ENCODE measurements at places on chromosomes 16 and 17.

- DNase-seq, result no peak
Observed at GRCh38 chr16:2214719-2214968, at the start of gene PGP. Gene PGP, minus strand, starts transcription at chr16:2214840. Its CDS starts 63 bp downstream, at chr16:2214777.

GRCh38 chr17:8176197-8176940 is at the start of gene TMEM107:
Gene TMEM107, minus strand, starts transcription at chr17:8176380. Its CDS starts 94 bp downstream, at chr17:8176286.
- peak; percentile 83 for DNase-seq

GRCh38 chr16:89599902-89600301 is 13.5 kb upstream of the DPEP1 start:
- no peak for DNase-seq

GRCh38 chr17:17191346-17191792 is 14.8 kb downstream of the PLD6 start:
- DNase-seq, result no peak

- no peak for DNase-seq
Observed at GRCh38 chr16:72969146-72969545, 78.8 kb downstream of the ZFHX3 start.

GRCh38 chr16:305916-306626 is 23.1 kb downstream of the PDIA2 start:
- no peak for DNase-seq

- DNase-seq, result no peak
Observed at GRCh38 chr17:39194089-39194984, 3.1 kb downstream of the CACNB1 start.

GRCh38 chr16:75081179-75081859 is 35.3 kb downstream of the LDHD start:
- DNase-seq, result no peak

- DNase-seq, result no peak
Observed at GRCh38 chr16:53529513-53529912, 26.5 kb upstream of the AKTIP start.

- DNase-seq, result peak; percentile 88
Observed at GRCh38 chr16:3022208-3022683, 1.5 kb downstream of the HCFC1R1 start.

DNA sequence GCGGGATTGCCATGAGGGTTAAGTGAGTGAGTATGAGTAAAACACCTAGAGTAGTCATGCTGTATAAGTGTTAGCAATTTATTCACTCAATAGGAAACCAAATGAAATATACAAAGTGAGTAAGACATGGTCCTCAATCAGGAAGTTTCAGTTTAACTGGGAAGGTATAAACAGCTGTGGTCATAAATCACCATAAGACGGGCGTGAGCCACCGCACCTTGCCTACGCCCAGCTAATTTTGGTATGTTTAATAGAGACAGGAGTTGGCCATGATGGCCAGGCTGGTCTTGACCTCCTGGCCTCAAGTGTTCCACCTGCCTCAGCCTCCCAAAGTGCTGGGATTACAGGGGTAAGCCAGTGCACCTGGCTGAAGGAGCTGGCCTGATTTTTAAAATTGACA is 27.0 kb downstream of the RNF135 start:
- no peak for DNase-seq

GRCh38 chr16:73268366-73268993 is 220.6 kb upstream of the ZFHX3 start:
- no peak for DNase-seq

DNA sequence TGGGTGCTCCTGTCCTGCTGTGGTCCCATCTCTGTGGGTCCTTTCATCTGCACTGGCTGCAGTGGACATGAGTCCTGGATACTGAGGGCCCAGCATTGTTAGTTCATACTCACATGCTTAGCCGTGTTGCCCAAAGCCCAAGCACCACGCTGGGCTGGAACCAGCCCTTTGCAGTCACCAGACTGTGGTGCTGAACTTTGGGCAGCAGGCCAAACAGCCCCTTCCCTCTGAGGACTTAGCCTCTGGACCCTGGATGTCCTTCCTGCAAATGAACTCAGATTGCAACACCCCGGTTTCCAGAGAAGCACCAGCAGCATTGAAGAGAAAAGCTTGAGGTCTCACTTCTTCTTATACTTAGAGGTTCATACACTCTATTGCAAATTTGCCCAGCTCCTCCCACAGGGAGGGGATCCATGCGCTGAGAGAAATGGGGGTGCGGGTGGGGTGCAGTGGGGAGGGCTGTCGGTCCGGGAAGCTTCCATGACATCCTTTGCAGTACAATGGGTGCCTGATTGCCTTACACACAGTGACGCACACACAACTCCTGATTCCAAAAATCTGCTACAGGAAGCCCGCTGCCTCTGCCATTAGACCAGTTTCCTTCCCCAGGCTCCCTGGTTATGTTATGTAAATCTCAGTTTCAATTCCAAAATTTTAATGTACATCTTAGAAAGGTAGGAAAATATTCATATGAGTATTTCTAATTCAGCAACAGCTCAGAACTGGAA is 65.8 kb downstream of the RGS9 start:
- no peak for DNase-seq

- no peak for DNase-seq
Observed at GRCh38 chr17:55959756-55960155, 193.5 kb upstream of the ANKFN1 start.

GRCh38 chr16:25111403-25112166 is at the start of gene LCMT1:
Gene LCMT1, plus strand, starts transcription at chr16:25111742. Its CDS starts 142 bp downstream, at chr16:25111884.
- DNase-seq, result peak; percentile 91

DNA sequence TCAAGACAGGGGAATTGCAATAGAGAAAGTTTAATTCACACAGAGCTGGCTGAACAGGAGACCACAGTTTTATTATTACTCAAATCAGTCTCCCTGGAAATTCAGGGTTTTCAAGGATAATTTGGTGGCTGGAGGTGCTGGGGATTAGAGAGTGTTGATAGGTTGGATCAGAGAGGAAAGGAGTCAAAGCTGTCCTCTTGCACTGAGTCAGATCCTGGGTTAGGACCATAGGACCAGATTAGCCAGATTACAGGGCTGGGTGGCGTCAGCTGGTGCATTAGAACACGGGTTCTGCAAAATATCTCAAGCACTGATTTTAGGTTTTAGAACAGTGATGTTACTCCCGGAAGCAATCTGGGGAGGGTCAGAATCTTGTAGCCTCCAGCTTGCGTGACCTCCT is 1.8 kb upstream of the NSMCE1 start:
- DNase-seq, result no peak

- DNase-seq, result no peak
Observed at GRCh38 chr16:89277641-89278341, 60.3 kb downstream of the ZNF778 start.

GRCh38 chr17:7436556-7437368 is 1.5 kb downstream of the TMEM102 start:
- peak; percentile 85 for DNase-seq

GRCh38 chr17:45995627-45996270 is 3.3 kb upstream of the STH start:
- no peak for DNase-seq

GRCh38 chr17:13428611-13429042 is 173.1 kb downstream of the HS3ST3A1 start:
- no peak for DNase-seq

- no peak for DNase-seq
Observed at GRCh38 chr17:67026341-67026740, 18.0 kb upstream of the CACNG1 start.

GRCh38 chr17:39195568-39196160 is 1.8 kb downstream of the CACNB1 start:
- DNase-seq, result no peak

DNA sequence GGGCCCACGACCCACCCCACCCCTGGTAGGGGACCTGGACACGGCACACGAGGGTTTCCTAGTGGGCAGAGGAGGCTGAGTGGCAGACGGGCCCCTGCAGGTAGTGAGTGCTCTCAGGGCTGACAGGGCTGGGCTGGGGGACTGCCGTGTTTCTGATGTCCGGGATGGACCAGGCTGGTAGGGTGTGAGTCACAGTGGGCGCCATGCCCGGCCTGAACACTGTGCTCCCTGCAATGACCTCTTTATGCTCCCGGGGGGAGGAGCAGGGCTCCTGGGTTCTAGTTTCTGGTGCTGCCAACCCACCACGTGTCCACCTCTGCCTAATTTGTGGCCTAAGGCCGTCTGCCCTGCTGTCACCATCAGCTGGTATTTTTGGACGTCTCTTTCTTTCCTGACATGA is 26.3 kb downstream of the ARHGAP23 start:
- no peak for DNase-seq

DNA sequence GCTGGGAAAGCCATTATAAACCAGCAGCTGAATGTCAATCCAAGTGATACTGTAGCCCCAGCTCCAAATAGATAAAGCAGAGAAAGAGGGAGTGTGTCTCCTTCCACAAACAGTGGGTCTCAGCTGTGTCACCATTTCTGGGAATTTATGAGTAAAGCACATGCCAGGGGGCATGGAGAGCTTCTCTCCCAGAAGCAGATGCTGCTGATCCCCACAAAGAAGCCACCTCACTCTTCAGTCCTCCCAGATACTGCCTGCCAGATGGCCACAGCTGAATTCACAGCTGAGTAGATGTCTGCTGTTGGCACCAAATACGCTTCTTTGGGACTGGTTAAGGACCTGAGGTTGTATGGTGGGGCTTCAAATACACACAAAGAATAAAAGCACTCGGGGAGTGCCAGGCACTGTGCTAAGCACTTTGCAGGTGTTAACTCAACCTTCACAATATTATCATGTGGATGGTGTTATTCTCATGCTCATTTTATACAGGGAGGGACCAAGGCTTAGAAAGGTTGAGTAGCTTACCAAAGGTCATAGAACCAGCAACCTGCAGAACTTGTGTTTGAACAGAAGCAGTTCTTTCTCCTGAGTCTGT is 298.3 kb downstream of the CDH11 start:
- DNase-seq, result no peak

DNA sequence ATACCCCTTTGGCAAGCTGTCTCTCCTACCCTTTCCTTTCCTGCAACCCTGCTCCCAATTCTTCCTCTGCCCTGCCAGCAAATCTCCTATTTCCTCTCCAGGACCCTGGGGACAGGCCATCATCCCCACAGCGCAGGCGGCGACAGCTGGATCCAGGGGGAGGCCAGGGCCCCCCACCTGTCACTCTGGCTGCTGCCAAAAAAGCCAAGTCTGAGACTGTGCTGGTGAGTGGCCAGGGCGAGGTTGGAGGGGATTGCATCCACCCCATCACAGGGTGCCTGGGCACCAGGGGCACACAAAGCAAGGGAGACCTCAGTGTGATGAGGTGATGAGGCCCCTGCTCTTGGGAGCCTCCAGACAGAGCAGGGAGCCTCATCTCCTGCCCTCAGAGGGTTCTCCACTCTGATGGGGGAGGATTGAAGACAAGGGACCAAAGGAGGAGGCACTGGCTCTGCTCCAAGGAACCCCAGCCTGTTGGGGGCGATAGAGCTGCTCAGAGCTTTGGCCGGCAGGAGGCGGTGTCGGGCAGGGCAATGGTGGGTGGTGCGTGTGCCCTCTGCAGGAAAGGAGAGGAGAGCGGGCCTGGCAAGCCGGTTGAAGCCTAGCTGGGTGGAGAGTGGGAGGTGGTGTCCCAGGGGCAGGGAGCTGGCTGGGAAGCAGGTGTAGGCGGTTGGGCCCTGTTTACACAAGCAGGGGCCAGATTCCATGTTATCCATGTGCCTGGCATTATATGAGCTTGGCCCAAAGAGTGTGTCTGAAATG is 15.6 kb upstream of the PDK2 start:
- no peak for DNase-seq

DNA sequence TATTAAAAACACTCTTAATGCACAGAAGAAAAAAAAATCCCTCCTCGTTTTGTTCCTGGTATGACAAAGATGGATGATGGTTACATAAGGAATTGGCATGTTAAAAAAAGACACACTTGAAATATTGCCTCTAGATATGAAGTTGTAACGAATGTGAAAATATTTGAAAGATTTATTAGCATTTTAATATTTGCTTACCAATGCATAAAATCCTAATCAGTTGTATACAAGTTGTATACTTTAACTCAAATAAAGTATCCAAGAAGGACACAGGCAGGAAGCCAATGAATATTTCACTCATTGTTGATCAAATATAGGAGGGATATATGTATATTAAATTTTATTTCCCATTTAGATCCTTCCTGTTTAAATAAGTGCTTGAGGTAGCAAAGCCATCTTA is 850.8 kb upstream of the RBFOX1 start:
- no peak for DNase-seq

DNA sequence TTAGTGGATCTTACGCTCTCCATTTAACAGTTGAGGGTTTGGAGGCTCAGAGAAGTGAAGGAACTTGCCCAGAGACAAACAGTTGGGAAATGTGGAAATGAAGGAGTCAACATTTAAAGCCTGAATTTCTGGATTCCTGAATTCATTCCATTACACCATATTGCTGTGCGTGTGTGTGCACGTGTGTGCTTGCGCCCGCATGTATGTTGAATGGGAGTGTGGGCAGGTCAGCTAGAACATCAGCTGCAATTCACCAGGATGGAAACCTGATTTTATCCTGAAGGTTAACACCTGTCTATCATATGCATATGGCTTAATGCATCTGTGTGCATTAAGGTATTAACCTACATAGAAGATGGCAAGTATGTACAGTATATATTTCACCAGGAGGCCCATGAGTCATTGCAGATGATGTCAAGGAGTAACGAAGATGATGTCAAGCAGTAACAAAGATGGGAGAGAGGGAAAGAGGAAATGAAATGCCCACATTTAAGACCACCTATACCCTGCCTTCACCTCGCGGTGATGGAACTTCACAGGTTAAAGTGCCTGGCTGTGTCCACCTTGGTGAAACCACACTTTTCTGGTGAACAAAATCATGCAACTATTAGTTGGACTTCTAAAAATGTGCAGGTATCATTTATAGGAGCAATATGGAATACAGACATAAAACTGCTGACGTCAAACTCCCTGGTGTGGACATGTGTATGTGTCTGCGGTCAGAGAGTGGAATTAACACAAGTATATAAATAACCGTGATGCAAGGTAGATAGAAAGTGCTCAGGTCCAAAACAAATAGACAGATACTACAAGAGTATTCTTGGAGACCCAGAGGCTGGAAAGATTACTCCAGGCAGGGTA is 832 bp upstream of the ADAP2 start:
- DNase-seq, result no peak

DNA sequence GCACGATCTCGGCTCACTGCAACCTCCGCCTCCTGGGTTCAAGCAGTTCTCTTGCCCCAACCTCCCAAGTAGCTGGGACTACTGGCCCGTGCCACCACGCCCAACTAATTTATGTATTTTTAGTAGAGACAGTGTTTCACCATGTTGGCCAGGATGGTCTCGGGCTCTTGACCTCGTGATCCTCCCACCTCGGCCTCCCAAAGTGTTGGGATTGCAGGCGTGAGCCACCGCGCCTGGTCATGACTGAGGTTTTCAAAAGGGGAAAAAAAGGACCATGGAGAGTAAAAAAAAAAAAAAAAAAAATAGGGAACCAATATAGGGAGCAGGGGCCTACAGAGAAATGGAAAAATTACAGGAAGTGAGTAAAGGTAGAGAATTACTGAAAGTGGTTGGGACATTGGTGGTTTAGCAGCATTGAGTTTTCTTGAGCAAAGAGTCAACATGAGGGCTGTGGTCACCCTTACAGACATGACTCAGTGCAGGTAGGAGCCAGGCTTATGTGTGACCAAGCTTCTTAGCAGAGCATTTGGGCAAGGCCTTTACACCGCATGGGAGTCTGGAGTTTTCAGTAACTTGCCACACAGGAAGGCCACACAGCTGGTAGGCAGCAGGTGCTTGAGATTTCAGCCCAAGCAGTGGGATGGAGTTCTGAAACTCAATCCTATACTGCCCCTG is 447.3 kb downstream of the HS3ST3B1 start:
- no peak for DNase-seq

GRCh38 chr17:81959362-81960129 is 1.4 kb downstream of the NOTUM start:
- DNase-seq, result peak; percentile 84

GRCh38 chr16:19284207-19284606 is 1.3 kb upstream of the CLEC19A start:
- DNase-seq, result no peak

Measured in stimulated activated effector memory CD8-positive, alpha-beta T cell treated with anti-CD3 and anti-CD28 coated beads, Interleukin-12 subunit alpha, Interleukin-12 subunit beta, amount 100 ng/mL, for 72 hours (primary cell).